NCI-H2029 treated with DMSO at 0.1 percent for 48 hours (cell line): ENCODE measurements at places on chromosomes 12 and 14.

DNA sequence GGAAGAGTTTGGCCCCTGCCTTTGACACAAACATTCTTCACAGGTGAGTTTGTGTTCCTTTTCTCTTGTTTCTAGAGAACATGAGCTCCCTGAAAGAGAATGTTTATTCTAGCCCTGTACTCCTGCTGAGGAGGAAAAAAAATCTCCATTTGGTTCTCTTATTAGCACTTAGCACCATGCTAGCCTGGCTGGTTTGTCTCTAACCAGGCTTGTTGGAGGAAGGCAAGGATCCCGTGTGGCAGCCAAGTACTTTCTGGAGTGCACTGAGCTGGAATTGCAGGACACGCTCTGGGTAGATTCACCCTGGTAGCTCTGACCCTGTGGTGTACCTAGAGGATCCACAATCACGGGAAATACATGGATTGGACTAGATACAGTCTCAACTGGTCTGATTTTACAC lies 41.9 kb downstream of the KCNA1 start:
- no peak for DNase-seq

DNA sequence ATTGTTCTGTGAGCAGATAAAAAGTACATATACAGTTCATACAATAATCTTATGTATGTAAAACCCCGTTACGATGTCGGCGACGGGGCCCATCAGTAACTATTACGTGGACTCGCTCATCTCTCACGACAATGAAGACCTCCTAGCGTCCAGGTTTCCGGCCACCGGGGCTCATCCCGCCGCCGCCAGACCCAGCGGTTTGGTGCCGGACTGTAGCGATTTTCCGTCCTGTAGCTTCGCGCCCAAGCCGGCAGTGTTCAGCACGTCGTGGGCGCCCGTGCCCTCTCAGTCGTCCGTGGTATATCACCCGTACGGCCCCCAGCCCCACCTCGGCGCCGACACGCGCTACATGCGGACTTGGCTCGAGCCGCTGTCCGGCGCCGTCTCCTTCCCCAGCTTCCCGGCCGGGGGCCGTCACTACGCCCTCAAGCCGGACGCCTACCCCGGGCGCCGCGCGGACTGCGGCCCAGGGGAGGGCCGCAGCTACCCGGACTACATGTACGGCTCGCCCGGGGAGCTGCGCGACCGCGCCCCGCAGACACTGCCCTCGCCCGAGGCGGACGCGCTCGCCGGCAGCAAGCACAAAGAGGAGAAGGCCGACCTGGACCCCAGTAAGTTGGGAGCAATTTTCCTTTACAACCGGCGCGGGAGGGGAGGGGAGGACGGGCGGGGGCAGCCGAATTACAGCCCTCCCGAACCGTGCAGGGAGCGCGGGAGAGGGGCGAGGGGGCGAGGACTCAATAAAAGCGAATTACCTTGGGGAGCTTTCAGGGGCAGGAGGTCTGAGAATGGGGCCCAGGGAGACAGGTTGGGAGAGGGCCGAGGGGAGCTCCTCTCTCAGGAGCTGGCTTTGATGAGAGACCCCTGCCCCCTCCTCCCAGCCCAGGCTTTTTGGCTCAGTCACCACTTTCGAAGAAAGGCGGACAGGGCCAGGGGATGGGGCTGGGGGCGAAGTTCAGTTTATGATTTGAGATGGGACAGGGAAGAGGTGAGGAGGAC lies at the start of gene HOXC9:
Gene HOXC9 (plus strand): TSS at position 46 of the 999 bp plus-strand sequence. CDS start 28 bp downstream, at position 74.
- no peak for DNase-seq

DNA sequence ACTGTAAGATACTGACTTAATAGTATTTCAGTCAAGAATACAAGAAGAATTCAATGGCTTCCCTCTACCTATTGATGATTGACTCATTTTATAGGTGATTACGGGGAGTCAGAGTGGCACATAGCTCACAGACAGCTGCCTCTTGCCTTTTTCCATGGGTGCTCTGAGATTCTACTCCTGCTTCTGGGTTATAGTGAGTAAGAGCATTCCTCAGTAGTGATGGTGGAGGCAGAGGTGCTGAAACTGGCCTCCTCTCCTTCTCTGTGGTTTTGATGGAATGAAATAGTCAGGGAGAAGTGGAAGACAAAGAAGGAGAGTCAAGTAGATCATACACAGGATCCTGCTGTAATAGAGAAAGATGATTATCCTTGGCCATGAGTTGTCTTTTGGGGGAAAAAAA lies 438.2 kb upstream of the FAR2 start:
- DNase-seq: no peak

- DNase-seq: no peak
These were observed 201.9 kb upstream of the RBM19 start for GRCh38 chr12:114168061-114168460.

DNA sequence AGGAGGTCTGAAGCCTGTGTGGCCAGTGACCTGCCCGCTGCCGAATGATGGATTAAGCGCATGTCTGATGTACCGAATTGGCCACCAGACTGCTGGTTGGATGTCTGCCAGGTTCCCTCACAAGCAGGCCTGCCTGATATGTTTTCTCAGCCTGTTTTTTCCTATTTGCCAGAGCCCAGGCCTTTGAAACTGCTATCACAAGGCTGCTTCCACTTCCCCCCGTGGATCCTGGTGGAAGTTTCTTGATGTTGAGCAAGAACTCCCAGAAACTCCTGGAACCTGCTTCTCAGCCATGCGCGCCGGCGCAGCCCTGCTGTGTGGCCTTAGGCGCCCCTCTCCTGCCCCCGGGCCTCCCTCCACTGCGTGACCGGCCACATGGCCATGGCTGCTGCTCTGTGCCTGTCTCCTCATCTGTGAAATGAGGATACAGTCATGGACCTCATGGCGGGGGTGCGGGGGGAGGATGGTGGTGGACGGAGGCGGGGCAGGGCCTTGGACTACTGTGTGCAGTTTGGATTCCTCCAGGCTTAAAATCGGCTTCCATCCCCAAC lies 56.6 kb downstream of the CALM1 start:
- peak; percentile 0 for DNase-seq

DNA sequence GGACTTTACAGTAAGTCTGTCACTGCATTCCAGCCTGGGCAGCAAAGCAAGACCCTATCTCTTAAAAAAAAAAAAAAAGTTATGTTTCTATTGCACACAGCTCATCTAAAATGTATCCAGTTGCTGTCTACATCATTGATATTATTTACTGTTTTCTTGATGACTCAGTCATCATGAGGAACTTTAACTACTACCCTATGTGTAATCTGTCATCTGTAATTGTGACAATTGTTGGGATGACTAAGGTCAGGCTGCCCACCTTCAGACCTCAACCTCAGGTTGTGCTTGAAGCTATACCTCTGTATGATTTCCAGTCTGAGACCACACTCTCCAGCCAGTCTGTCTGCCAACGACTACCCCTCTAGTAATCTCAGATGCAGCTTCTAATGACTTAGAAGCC lies 15.3 kb downstream of the PPP1R13B start:
- no peak for DNase-seq

DNA sequence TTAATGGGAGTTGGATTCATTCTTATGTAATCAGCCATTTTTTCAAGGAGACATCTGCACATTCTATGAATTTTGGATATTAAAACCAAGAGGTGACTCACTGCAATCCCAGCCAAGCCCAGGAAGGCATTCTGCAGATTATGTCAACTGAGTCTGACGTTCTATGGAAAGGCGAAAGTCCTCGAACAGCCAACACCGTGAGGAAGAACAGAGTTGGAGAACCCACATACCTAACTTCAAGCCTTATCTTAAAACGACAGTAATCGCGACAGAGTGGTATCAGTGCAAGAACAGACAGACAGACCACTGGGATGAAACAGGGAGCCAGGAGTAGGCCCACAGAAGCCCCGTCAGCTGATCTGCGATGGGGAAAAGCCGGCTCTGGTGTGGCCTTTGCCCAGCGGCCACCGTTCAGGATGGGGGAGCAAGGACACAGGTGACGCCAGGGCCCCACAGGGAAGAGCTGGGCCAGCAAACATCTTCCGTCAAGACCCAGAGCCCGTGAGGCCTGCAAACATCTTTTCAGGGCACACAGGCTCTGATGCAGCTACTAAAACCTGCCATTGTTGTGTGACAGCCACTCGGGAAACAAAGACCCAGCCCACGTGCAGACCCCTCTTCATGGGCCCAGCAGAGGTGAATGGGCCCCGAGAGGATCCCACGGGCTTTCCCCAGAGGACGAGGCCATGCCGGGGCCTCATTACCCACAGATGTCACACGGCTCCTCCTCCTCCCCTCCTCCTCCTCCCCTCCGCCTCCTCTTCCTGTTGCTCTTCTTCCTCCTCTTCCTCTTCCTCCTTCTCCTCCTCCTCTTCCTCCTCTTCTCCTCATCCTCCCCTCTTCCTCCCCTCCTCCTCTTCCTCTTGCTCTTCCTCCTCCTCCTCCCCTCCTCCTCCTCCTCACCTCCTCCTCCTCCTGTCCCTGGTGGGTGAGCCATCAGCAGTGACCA lies 277.6 kb downstream of the ADGRD1 start:
- DNase-seq: no peak
